Spleen (tissue), 13 donors: ENCODE measurements at places on chromosomes 3 and 15. TPM values are rescaled to one million over a fixed set of nuclear protein-coding genes. Genes with fewer than 3 reads are reported as not detected.

STRIT1 gene
- polyA plus RNA-seq, result not detected

TMEM115 gene
- 22.1 TPM for polyA plus RNA-seq

SLC38A3 gene
- not detected for polyA plus RNA-seq

LMAN1L gene
- 2.4 TPM for polyA plus RNA-seq

CLCN2 gene
- polyA plus RNA-seq, result 4.2 TPM

CIAO2A gene
- 129 TPM for polyA plus RNA-seq

BSN gene
- polyA plus RNA-seq, result 0.02 TPM

CA12 gene
- polyA plus RNA-seq, result 0.13 TPM

SKOR1 gene
- polyA plus RNA-seq, result 0.06 TPM

GPR15 gene
- polyA plus RNA-seq, result 0.30 TPM

ALS2CL gene
- 7.9 TPM for polyA plus RNA-seq
